Keratinocyte (primary cell): ENCODE measurements at places on chromosomes 7 and 10. TPM values are rescaled to one million over a fixed set of nuclear protein-coding genes. Genes with fewer than 3 reads are reported as not detected.

IGF2BP3 gene
- polyA plus RNA-seq = 13.8 to 22.3 TPM (median 18.9 TPM) in 3 replicates

RNF133 gene
- polyA plus RNA-seq = not detected in 3 replicates

AKR1C8 gene
- not detected in 3 replicates for polyA plus RNA-seq

SH2D4B gene
- polyA plus RNA-seq = 0.03 to 0.42 TPM (median 0.22 TPM) in 3 replicates

HOXA2 gene
- 0.22 to 1.1 TPM (median 0.71 TPM) in 3 replicates for polyA plus RNA-seq

C10orf67 gene
- 0.07 to 0.26 TPM (median 0.26 TPM) in 3 replicates for polyA plus RNA-seq

CTAGE15 gene
- 0.61 to 1.4 TPM (median 0.97 TPM) in 3 replicates for polyA plus RNA-seq

CPA2 gene
- polyA plus RNA-seq = 0.33 to 0.41 TPM (median 0.36 TPM) in 3 replicates

- no peaks in the 10 kb centered on the region for H3K4me1 ChIP-seq
- H3K27me3 ChIP-seq = no peaks in the 10 kb centered on the region
- no peak for DNase-seq
- no peak overlapping the region for H3K4me3 ChIP-seq
- H3K27ac ChIP-seq = no peak overlapping the region
Observed at GRCh38 chr7:153696242-153696641, 356.0 kb upstream of the DPP6 start.

DNA sequence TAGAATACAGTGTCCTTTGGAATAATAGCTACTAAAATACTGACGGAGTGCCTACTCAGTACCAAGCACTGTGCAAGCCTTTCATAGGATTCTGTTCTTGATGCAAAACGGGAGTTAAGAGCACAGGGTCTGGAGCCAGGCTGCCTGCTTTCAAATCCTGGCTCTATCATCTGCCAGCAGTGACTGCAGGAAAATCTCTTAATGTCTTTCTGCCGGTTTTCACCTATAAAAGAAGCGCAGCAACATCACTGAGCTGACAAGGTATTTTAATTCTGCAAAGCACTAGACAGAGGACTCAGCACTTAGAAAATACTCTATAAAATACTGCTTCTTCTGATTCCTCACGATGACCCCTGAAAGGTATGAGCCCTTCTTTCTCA, 659 bp downstream of the FIGNL1 start:
- peak overlapping the region; percentile 76 for H3K4me3 ChIP-seq
- H3K4me1 ChIP-seq = peaks cover 27% of the 10 kb centered on the region
- H3K36me3 ChIP-seq = no peaks in the 10 kb centered on the region
- DNase-seq = no peak
- no peaks in the 10 kb centered on the region for H3K27me3 ChIP-seq
- H3K27ac ChIP-seq = peak overlapping the region; percentile 71

- H3K27me3 ChIP-seq = no peaks in the 10 kb centered on the region
- H3K4me3 ChIP-seq = no peak overlapping the region
Observed at GRCh38 chr10:60425392-60426110, 35.9 kb upstream of the ANK3 start.

- no peak for DNase-seq
- no peaks in the 10 kb centered on the region for H3K27me3 ChIP-seq
- no peak overlapping the region for H3K27ac ChIP-seq
- H3K4me3 ChIP-seq = no peak overlapping the region
- no peaks in the 10 kb centered on the region for H3K4me1 ChIP-seq
- no peaks in the 10 kb centered on the region for H3K36me3 ChIP-seq
Observed at GRCh38 chr10:118488710-118489497, 106.5 kb downstream of the PRLHR start.

- no peaks in the 10 kb centered on the region for H3K36me3 ChIP-seq
- no peak overlapping the region for H3K27ac ChIP-seq
- H3K27me3 ChIP-seq = no peaks in the 10 kb centered on the region
- H3K4me3 ChIP-seq = no peak overlapping the region
- H3K4me1 ChIP-seq = no peaks in the 10 kb centered on the region
Observed at GRCh38 chr10:19730167-19730906, 85.9 kb upstream of the PLXDC2 start.

DNA sequence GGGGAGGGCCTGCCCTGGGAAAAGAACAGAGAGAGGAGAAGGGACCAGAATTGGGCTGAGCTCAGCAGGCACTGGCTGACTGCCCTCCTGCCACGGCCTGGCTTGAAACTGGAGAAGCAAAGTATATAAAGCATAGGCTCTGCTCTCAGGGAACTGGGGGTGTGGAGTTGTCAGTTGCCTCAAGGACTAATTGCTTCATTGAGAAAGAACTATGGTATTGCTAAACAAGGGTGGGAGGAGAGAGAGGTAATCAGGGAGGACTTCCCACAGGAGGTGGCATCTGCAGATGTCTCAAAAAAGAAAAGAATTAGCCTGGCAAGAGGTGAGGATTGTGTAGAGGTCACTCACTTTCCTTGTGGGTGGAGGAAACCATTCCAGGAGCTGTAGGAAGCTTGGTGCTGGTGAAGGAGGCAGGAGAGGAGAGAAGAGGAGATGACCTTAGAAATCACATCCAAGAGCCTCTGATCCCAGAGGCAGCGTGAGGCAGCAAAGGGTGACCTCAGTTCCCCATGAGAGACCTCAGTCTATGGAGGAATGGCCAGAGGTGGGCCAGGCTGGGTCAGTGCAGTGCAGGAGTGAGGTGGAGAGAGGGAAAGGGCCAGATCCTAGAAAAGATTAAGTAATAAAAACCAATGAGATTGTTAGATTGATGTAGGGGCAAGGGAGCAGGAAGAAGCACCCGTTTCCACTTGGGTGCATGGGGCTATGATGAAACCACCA, 2.4 kb downstream of the PILRB start:
- H3K4me3 ChIP-seq = no peak overlapping the region
- DNase-seq = no peak
- no peaks in the 10 kb centered on the region for H3K27me3 ChIP-seq
- no peak overlapping the region for H3K27ac ChIP-seq

- no peaks in the 10 kb centered on the region for H3K27me3 ChIP-seq
- H3K4me1 ChIP-seq = peaks cover 31% of the 10 kb centered on the region
- H3K36me3 ChIP-seq = no peaks in the 10 kb centered on the region
- no peak overlapping the region for H3K4me3 ChIP-seq
- no peak overlapping the region for H3K27ac ChIP-seq
- no peak for DNase-seq
Observed at GRCh38 chr7:48312151-48312550, 140.9 kb downstream of the ABCA13 start.

DNA sequence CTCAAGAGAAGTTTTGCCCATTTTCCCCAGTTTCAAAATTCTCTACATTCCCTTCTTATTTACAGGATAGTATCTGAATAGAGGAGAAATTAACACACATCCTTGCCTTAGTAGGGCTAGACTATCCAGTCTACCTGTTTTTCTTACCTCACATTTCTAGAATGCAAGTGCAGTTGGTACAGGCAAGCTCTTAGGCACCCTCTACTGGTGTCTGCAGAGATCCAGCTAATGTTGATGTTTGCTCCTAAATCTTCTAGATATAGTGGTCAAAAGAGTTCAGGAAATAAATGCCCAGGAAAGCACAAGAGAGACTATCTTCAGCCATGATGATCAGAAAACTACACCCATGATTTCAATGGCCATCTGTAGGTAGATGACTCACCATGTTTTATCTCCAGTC, 205.3 kb downstream of the HTR7 start:
- DNase-seq = no peak
- H3K27me3 ChIP-seq = no peaks in the 10 kb centered on the region
- H3K36me3 ChIP-seq = no peaks in the 10 kb centered on the region
- no peak overlapping the region for H3K27ac ChIP-seq

DNA sequence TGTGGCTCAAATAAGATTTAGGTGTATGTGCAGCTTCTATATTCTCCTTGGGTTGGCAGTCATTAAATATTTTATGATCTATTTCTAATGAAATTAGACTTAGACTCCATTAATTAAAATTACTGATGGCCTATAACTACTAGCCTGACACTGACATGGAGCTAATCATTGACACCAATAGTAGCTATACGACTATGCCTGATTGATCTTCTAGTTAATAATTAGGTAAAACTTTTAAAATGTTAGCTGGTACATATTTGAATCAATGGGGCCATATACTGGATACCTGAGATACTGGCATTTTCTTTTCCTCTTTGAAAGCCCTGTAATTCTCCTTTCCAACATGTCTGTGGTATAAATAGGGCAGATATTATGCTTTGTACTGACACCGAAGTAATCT, 14.4 kb downstream of the WEE2 start:
- H3K36me3 ChIP-seq = no peaks in the 10 kb centered on the region
- no peak overlapping the region for H3K27ac ChIP-seq
- no peak for DNase-seq
- no peaks in the 10 kb centered on the region for H3K27me3 ChIP-seq

- no peak overlapping the region for H3K4me3 ChIP-seq
- no peak for DNase-seq
- H3K4me1 ChIP-seq = no peaks in the 10 kb centered on the region
- H3K36me3 ChIP-seq = no peaks in the 10 kb centered on the region
- H3K27ac ChIP-seq = no peak overlapping the region
Observed at GRCh38 chr10:7605565-7606295, 61.0 kb downstream of the ITIH5 start.

DNA sequence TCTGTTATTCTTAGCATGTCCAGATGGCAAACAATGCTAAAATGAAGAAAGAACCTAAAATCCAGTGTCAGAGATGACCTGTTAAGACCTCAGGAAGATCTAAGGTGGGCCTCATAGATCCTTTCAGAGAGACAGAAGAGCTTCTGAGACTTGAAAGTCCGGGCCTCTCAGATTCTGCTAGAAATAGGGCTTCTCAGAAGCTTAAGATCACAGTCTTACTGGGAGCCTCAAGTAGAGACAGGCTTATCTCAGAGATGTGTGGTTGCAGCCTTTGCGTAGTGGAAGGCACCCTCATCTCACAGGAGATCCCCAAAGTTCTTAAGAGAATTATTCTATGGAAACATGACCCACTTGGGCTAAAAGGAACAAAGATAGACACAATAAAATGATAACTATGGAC, 642.8 kb downstream of the TNS3 start:
- peaks cover 3% of the 10 kb centered on the region for H3K4me1 ChIP-seq
- H3K27me3 ChIP-seq = no peaks in the 10 kb centered on the region
- DNase-seq = no peak

DNA sequence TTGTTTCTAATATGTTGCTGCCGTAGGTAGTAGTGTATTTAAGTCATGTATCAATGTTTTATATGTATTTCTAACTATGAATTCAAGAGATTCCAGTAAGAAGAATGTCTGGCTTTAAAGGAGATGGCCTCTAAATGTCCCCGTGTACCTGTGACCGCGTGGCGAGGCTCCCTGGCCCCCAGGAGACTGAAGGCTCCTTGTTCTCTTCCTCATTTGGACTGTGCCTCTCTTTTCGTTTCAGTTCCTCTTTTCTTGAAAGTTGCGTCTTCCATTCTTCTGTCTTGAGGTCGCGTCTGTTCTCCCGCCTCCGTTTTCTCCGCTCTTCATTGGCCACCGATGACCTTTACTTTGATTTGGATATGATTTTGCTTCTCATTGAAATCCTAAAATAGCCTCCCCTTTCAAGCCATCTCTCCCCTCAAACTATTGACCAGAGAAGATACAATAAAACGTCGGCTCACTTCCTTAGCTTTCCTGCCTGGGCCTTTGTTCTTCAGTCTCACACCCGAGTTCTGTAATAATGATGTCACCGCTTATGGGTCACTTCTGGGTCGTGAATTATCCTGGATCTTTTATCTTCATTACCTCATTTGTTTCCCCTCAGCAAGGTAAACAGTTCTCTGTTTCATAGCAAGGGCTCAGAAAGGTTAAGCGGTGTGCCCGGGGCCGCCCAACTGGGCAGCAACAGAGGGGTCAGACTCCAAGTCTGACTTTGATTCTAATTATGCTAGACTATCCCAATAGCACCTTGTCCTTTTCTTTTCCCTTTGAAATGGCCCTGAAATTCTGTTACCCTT, 28.7 kb downstream of the WIPI2 start:
- H3K36me3 ChIP-seq = peaks cover 30% of the 10 kb centered on the region
- no peak overlapping the region for H3K27ac ChIP-seq
- no peaks in the 10 kb centered on the region for H3K4me1 ChIP-seq
- no peak for DNase-seq
- H3K4me3 ChIP-seq = no peak overlapping the region

DNA sequence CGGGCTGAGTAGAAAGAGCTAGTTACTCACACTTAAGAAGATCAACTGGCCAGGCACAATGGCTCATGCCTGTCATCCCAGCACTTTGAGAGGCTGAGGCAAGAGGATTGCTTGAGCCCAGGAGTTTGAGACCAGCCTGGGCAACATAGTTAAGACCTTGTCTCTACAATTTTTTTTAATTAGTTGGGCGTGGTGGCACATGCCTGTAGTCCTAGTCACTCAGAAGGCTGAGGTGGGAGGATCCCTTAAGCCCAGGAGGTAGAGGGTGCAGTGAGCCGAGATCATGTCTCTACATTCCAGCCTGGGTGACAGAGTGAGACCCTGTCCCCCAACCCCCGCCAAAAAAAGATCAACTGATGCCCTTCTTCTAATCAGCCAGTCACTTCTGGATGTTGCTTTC, 74.6 kb upstream of the ATP6V0A4 start:
- H3K36me3 ChIP-seq = peaks cover 2% of the 10 kb centered on the region
- H3K27me3 ChIP-seq = no peaks in the 10 kb centered on the region
- peak overlapping the region; percentile 48 for H3K27ac ChIP-seq
- H3K4me3 ChIP-seq = no peak overlapping the region
- peak; percentile 79 for DNase-seq
- peaks cover 36% of the 10 kb centered on the region for H3K4me1 ChIP-seq

DNA sequence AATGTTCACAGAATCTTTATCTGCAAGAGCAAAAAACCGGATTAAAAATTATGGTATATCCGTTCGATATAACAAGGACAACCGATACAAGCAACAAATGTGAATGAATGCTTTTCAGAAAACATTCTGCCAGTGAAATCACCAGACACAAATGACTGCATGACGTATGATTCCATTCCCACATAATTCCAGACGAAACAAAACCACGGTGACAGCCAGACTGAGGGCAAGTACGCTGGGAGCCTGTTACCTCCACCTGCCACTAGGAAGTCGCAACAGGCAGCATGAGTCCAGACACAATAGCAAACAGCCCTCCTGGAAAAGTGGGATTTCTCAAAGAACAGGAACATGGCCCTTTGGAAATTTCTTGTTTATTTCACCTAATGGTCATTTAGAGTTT, 41.7 kb downstream of the MAD1L1 start:
- H3K27ac ChIP-seq = no peak overlapping the region
- H3K4me1 ChIP-seq = peaks cover 9% of the 10 kb centered on the region

DNA sequence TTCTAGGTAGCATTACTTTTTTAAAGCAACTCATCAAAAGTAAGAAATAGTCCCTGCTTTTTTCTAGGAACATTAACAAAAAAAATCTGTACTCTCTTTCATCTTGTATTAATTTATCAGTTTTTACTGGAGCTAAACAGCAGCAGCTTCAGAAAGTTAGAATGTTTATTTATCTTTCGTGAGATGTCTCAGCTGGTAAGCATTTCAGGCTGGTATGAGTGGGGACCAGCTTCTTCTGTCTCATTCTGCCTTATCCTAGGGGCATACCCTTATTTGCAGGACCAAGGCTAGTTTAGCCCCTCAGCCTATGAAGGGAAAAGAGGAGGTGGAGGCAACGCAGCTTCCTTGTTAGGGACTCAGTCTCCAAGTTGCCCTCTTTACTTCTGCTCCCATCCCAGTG, 35.1 kb downstream of the LANCL2 start:
- peaks cover 3% of the 10 kb centered on the region for H3K36me3 ChIP-seq
- H3K27ac ChIP-seq = no peak overlapping the region

DNA sequence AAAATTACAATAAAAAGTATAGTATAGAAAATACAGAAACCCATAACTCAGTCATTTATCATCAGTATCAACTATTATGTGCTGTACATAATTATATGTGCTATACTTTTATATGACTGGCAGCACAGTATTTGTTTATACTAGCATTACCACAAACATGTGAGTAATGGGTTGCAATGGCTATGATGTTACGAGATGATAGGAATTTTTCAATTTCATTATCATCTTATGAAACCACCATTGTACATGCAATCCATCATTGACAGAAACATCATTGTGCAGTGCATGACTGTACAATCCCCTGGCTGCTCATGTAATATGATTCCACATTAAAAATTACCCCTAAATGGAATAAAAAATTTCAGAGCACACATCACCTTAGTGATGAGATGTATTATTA, 55.7 kb upstream of the TMEM229A start:
- H3K4me1 ChIP-seq = no peaks in the 10 kb centered on the region
- no peaks in the 10 kb centered on the region for H3K36me3 ChIP-seq
- H3K4me3 ChIP-seq = no peak overlapping the region
